RKO (cell line): ENCODE measurements at places on chromosomes 3 and 15.

GRCh38 chr15:64209680-64210334 lies 47.0 kb upstream of the PPIB start:
- peak; percentile 80 for DNase-seq

GRCh38 chr15:56892659-56893363 lies 25.6 kb upstream of the TCF12 start:
- no peak for DNase-seq

DNA sequence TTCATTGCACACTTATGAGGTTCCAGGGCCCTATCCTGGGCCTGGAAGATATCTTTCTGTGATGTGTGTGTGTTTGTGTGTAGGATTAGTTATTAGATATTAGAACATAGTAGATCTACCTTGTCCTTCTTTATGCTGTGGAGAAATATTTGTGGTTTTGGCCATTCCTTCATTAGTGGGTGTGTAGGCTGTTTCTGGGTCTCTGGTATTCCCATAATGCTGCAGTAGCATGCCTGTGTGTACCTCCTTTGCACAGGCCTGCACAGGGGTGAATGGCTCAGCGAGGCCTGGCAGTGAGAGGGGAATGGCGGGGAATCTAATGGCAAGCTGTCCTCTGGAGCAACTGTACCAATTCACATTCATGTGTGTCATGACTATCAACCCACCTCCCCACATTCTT lies 125.8 kb upstream of the MRPS22 start:
- no peak for DNase-seq

GRCh38 chr3:194397757-194398312 lies 1.2 kb downstream of the GP5 start:
- no peak for DNase-seq

DNA sequence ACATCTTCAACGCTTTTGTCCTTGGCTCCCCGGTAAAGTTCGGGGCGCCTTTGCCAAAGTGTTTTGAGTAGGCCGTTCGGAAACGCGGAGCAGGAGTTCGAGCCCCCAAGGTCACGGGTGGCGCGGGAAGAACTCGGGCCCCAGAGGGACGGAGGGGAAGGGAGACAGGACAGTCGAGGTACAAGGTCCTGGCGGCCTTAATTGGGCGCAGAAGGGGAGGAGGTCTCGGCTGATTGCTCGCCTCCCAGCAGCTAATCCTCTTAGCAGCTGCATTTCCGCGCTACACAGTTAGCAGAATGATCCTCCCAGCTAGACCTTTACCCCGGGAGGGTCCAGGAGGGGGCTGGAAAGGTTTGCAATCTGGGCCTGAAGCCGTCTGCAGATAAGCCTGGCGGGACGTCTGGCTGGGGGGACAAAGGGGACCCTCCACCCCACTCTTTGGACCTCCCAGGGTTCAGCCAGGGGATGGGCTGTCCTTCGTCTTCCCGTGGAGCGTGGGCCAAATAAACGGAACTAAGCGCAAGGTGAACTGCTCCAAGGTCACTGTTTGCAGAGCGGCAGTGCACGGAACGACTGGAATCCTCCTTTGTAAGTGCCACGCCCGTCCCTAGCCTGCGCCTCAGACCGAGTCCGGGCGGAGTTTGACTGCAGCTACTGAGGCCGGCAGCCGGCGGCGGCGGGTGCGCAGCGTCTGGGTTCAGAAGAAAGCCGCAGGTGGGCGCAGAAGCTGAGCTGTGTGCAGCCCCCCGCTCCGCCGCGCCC lies 7.2 kb downstream of the EOMES start:
- DNase-seq, result no peak

GRCh38 chr3:101591071-101591470 lies 17.1 kb downstream of the PCNP start:
- DNase-seq, result no peak

DNA sequence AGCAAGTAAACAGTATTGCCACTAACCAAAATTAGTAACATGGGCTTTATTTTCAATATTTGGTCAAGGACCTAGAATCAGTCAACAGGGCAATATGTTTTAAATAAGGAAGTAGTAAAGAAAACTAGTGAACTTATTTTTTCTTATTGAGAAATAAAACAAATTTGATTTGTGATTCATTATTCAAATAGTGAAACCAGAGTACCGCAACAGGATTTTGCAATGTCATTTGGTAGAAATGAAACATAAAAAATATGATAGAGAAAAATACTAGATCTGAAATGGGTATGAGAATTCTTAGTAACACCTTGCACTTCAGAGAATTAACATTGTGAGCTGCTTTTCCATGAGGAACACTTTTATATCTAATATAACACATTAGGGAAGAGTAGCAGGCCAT lies 291.8 kb upstream of the GBE1 start:
- DNase-seq, result no peak

- no peak for DNase-seq
Observed at GRCh38 chr3:140258222-140258724, 323.3 kb downstream of the CLSTN2 start.

DNA sequence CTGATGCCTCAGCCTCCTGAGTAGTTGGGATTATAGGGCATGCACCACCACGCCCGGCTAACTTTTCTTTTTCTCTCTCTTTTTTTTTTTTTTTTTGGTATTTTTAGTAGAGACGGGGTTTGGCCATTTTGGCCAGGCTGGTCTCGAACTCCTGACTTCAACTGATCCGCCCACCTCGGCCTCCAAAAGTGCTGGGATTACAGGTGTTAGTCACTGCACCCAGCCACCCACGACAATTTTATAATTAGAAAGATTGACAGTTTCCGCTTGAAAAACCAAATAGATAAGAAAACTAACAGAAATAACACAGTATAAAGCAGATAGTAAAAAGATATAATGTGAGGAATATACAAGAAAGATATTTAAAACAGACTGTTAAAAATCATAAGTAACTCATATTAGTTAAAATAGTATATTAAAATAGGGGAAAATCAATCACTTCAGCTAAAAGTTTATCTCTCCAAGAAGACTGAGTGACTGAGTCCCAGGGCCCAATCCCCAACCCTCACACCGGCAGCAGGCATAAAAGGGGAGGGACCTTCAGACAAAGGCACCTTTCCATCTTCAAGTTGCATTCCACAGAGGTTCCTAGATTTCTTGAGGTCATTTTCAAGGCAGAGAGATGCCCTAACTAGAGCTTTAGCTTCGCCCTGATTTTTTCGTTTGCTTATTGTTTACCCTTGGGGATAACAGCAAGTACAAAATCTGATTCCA lies 1.4 kb upstream of the WHAMM start:
- DNase-seq, result no peak

- peak; percentile 77 for DNase-seq
Observed at GRCh38 chr3:111895071-111895470, 36.0 kb downstream of the PHLDB2 start.

- DNase-seq, result no peak
Observed at GRCh38 chr15:67267440-67267839, 12.9 kb downstream of the IQCH start.

DNA sequence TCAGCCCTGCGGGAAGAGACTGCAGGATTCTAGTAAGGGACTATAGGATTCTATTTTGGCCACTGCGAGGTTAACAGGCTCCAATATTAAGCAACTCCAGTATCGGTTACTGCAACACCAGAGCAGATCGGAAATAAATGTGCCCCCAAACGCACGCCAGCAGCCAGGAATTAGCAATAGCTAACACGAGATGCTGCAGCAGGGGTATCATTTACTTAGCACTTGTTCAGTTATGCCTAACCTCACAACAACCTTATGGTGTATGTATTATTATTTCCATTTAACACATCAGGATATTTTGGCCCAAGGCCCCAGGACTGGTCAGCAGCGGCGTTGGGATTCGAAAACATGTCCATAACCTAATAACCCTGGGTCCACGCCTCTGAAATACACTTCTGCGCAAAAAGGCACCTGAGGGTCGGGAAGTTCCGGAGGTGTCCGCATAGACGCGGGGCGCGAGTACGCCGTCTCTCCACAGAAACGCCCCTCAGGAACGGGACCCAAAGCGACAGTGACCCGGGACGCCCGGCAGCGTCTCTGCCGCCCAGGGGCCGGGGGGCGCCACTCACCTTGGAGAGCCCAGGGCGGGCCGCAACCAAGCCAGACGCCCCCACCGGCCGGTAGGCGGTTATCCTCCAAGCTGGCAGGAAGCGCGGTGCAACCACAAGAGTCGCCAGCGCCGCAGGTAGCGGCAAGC lies 681 bp downstream of the PIK3CB start:
- peak; percentile 47 for DNase-seq
